Hematopoietic multipotent progenitor cell treated with erythropoietin and hydrocortisone succinate and interleukin-3 and kit ligand, for 8 days (in vitro differentiated cells): ENCODE measurements at places on chromosomes 3 and 15.

DNA sequence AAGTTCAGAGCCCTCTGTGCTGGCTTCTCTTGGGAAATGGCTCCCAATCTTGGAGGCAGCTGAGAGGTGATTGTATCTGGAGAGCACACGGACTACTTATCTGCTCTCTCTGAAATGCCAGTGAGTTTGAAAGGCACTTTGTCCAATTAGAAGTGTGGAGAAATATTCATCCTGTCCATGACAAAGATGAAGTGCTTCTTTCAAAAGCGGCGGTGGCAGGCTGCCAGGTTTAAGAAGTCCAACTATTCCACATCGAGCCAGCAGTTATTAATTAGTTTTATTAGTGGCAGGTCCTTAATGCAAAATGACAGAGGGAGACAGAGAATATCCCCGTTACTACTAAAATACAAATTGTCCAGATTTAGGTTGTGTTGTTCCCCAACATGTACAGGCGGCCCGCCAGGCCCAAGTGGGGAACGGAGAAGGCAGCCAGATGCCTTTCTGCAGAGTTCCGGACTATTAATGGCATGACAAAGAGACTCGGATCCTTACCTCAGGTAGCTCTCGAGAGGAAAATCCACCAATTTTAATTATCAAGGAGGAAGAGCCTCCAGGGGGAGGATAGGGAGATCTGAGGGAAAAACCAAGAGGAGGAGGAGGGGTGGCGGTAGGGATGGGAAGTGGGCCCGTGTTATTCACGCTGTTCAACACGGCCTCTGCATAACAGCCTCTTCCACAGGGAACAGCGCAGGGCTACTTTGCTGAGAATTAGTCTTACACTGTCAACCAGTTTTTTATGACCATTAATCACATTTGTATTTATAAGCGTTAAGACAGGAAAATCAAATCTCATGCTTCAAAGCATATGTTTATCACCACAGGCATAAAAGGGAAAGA lies 42.0 kb downstream of the RORA start:
- DNase-seq, result no peak

DNA sequence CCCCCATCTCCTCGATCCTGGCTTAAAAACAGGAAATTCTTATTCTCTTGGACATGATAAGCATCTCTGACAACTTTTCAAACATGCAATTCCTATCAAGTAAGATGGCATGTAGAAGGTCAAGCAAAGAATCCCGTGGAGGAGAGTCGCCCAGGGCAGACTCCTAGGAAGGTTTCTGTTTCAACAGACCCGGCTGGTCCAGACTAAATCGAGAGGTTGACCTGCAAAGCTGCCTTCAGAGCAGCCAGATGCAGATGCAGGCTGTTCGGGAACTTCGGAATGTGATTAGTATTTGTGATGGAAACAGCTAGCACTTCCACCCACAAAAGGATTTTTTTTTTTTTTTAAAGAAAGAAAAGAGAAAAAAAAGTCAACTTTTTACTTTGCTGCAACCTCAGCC lies 216.8 kb downstream of the NR1D2 start:
- no peak for DNase-seq

GRCh38 chr15:88375234-88375927 lies 91.8 kb downstream of the MRPL46 start:
- no peak for DNase-seq

DNA sequence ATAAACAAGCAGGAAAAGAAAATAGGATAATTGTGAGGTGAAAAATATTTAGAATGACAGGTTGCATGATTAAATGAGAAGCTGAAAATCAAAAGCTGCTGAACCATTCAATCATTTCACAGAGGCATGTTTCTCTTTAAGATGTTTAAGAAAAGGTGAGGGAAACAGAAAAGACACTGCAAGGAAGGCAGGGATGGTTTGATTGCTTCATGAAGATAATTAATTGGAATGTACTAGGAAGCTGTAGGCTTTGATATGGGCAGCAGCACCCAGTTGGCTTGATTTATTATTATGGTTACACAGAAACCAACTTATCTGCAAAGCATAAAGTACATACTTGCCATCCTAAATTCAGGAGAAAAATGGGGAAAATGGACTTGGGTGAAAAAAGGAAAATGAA lies 234.6 kb downstream of the SUCLG2 start:
- DNase-seq, result no peak

DNA sequence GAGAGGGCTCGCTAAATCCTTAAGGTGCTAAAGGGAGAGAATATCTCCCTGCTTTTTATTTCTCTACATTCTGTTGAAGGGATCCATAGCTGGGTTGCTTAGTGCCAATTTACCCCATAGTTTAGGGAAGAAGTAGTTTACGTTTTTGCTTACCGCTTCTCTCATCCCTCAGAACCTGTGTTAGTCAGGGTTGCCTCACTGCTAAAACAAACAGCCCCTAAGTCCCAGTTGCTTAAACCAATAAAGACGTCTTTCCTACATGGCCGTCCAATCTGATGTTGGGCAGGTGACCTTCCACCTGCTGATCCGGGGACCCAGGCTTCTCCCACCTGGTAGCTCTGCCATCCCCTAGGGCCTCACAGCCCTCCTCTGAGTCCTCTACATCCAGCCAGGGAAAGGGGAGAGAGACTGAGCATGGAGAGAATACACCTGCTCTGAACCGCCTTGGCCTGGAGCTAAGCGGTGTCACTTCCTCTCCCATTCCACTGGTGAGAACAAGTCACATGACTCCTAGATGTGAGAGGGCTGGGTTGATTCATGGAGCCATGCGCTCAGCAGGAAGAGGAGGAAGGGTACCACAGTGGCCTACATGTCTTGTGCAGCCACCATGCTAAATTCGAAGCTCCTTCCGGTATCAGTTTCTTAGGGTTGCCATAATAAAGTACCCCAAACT lies 26.3 kb downstream of the DNASE1L3 start:
- DNase-seq, result no peak
